COR-L47 (cell line): ENCODE measurements at places on chromosomes 2 and 18.

GRCh38 chr2:210035679-210036078, 33.2 kb downstream of the RPE start:
- DNase-seq: no peak

DNA sequence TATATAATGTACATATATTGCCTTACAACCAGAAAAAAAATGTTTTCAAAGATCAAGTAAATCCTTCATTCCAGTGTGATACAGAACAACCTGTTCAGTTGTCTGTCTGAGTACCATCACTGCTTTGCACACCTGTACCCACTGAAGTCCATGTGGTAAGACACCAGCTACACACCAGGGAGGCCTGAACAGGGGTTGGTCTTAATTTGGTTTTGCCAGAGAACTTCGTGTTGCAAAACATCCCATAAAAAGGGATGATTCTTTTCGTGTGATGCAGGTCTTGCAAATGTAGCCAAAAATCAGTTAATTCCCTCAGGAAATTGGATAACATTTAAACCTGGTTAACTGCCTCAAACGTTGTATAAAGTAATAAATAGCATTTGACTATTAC, 73.7 kb upstream of the SLC1A4 start:
- DNase-seq: no peak

DNA sequence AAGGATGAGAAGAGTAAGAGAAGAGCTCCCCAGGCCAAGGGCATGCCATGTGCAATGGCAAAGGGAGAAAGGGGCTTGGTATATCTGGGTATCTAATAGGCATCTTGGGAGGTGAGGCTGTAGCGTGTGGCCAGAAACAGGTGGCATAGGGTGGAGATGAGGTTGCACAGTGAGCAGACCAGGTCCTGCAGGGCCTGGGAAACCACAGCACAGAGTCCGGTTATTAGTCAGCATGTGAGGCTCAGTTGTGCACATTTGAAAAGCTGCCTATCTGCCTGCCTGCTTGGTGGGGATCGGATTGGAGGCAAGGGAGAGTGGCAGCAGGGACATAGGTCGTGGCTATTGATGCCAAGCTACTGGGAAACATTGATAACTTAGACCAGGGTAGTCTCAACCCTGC, 190.6 kb downstream of the TPGS2 start:
- no peak for DNase-seq

DNA sequence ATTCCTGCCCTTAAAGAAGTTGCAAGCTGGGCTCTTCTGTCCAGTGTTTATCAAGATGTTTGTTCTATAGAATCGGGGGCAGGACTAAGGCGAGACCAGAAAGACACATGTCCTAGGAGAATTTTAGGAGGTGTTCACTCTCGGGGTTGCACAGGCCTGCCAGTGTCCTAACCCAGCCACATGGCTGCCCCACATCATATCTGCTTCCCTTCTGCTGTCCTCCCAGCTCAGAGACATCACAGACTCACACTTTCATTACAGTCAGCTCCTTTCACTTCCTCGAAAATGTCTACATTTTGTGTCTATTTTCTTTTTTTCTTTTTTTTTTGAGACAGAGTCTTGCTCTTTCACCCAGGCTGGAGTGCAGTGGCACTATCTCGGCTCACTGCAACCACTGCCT, 10.7 kb upstream of the MRO start:
- DNase-seq: no peak

GRCh38 chr2:232927032-232927792, 57.1 kb downstream of the SNORC start:
- DNase-seq: no peak

DNA sequence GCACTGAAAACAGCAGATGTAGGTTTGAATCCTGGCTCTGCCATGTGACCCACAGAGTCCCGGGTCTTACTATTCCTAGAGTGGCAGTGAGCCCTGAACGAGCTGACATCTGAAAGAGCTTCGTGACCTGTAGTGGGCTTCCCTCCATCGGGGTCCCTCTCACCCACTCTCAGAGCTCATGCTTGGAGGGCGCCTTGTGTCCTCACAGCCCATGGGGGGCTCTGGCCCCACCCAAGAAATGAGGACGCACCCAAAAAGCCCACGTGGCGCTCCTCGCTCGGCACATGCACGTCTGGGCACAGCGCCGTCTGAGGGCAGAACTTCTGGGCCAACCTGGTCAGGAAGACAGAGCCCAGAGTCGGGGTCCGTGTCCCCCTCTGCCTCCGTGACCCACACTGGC, 23.7 kb downstream of the LBH start:
- DNase-seq: no peak

- no peak for DNase-seq
Observed at GRCh38 chr2:42382144-42382543, 21.1 kb upstream of the COX7A2L start.

DNA sequence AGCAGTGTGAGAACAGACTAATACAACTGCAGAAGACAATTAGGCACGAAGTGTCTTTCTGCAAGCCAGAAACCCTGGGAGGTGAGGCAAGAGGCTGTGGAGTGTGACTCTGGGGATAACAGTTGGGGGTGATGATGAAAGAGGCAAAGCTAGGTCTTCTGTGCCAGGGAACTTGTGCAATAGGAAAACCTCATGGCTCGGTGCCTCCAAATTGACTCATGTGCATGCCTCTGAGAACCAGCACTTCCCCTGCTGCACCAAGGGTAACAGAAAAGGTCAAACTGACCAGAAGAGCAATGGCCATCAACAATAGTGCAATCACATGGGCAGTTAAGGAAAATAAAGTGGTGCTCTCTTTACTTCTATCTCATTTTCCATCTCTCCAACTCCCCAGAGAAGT, 136.4 kb downstream of the SCG2 start:
- no peak for DNase-seq

GRCh38 chr18:78895207-78896001, 84.2 kb upstream of the SALL3 start:
- DNase-seq: no peak

GRCh38 chr18:78309307-78309706, 670.3 kb upstream of the SALL3 start:
- DNase-seq: no peak

GRCh38 chr2:217843324-217843723, 159.5 kb downstream of the TNS1 start:
- no peak for DNase-seq

- DNase-seq: no peak
Observed at GRCh38 chr2:122168799-122169198, 413.3 kb downstream of the TSN start.

- DNase-seq: no peak
Observed at GRCh38 chr18:79447703-79448367, 52.1 kb downstream of the NFATC1 start.

DNA sequence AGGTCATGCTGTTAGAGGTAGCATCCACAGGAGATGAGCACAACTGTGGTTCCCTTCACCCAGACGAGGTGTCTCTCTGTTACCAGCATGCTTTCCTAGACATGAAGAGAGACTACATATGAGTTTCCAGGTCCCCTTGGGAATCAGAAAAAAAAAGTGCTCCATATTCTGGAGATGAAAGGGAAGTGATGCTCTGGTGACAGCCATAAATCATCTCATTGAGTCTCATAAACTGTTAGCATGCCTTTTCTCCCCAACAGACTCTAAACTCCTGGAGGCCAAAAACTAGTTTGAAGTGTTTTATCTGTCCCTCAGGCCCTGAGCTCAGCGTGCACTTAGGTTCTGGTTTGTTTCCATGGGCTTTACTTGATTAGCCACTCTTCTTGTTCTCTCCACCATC, 124.6 kb upstream of the CREB1 start:
- DNase-seq: no peak

- no peak for DNase-seq
Observed at GRCh38 chr2:221518935-221519625, 53.0 kb downstream of the EPHA4 start.

DNA sequence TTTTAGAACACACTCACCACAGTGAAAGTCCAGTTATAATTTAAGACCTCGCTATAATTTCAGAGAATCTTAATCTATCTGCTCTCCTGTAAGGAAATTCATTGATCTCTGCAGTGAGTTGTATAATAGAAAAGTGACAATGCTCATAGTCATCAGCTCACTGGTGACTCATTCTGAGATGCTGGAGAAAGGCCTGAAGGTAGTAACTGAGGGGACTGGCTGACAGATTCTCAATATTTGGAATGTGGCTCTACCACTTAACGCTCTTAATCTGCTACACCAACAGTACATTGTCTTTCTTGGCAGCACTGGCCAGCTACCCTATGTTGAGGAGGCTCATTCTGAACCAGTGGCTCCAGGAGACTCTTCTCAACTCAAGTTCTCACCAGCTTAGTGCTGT, 246.1 kb downstream of the RPRM start:
- DNase-seq: no peak

GRCh38 chr18:79948719-79949411, 2.6 kb downstream of the SLC66A2 start:
- DNase-seq: no peak

GRCh38 chr2:169713331-169713730, 19.1 kb downstream of the PHOSPHO2 start:
- no peak for DNase-seq

DNA sequence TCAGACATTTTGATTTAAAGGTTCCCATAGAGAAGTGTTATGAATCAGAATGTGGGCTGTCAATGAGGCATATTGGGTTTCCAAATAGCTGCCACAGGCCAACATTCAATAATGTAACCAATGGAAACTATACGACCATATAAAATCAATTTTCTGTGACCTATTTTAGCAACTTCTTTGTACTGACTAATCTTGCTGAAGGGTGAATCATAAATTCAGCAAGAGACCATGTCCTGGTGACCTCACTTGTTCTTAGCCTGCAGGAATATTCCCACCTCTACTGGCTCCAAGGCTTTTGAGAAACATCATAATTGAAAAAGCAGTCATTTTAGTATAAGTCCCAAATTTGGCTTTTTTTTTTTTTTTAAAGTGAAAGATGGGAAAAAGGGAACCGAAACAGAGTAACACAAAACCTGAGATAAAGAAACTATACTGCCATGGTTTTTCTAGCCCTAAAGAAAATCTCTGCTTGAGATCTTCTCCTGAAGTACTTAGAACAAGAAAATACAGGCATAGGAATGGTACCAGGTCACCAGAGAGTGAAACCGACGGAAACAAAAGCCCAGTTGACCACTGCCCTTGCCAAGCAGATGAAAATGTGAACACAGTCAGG, 32.1 kb downstream of the PLEKHM3 start:
- DNase-seq: no peak

DNA sequence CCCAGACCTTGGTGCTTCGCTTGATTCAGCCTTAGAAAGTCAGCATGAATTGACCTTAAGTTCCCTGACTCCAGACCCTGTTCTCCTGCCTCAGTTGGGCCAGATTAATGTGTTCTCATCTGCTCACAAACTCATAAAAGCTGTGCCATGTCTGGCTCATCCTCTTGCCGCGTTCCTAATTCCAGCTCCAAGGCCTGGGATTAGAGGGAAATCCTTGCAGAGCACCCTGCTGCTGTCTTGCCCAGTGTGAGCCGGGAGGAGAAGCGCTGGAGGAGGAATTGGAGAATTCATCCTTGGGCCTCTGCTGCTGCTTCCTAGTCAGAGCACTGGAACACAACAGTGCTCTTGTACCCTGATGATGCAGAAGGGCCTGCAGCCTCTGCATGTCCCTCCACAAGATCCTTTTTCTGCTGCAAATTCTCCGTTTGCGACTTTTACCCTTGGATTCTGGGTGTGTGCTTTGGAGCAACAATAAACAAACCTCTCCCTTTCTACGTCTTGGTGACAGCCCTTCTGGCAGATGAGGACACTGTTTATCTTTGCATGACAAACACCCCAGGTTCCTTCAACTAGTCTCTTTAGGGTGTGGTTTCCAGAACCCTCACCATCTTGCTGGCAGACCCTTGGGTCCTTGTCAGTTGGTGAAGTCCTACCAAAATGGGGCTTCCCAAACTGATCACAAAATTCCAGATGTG, 46.9 kb upstream of the CNGA3 start:
- DNase-seq: no peak

- no peak for DNase-seq
Observed at GRCh38 chr2:161031511-161031910, 128.7 kb upstream of the TANK start.

DNA sequence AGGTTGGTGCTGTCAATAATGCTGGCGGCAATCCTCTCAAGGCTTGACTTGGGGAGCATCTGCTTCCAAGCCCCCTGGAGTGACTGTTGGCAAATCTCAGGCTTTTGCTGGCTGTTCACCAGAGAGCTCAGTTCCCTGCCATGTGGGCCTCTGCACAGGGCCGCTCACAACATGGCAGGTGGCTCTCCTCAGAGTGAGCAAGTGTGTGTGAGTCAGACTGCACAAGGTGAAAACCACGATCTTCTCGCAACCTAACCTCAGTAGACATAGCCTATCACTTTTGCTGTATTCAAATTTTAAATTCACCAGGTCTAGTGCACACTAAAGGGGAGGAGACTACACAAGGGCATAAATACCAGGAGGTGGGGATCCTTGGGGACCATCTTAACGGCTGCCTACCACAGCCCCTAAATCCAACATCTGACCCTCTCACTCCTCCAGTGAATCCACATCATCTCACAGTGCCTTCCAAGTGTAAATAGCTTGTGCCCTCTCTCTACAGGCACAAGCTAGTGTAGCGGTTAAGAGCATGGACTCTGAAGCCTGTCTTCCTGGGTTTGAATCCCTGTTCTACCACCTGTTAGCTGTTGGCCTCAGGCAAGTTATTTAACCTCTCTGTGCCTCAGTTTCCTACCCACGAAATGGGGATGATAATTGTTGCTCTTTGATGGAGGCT, 187.7 kb upstream of the CXCR4 start:
- peak; percentile 62 for DNase-seq

GRCh38 chr2:11749646-11750349, 3.4 kb downstream of the LPIN1 start:
- no peak for DNase-seq

DNA sequence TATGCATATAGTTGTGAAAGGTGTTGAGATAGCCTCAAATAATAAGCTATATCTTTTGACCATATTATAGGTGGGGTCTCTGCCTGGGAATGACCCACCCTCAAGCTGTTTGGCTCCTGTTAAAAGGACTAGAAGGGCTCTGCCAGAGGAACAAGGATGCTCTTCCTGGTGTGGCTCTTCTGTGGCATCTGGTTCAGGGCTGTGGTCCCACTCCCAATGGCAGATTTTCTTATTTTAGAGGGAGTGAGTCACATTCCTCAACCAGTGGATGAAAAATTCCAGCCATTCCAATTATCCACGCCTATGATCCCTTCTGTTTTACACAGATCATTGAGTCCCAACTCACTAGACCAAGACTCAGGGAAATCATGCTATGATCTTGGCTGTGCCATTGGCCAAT, 119.9 kb downstream of the PARD3B start:
- no peak for DNase-seq

GRCh38 chr2:100470898-100471514, 724 bp downstream of the NMS start:
- DNase-seq: no peak

DNA sequence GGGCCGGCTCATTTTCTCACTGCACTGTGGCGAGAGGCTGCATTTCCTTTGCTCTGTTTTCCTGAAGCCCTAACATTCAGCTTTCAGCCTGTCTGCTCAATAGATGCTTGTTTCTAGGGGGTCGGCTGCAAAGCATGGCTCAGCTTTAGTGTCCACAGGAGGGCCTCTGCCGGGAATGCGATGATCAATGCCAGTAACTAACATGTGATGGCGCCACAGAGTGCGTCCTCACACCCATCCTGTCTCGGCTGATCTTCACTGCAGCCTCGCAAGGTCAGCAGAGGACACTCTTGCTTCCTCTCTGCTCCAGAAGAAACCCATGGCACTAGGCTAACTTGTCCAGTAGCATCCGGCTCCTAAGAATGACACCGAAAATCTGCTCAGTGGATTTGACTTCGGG, 156.4 kb upstream of the PXDN start:
- no peak for DNase-seq
